ENCODE measurements at places on chromosomes 3 and 15.

- DNase-seq = no peak
- H3K36me3 ChIP-seq = no peaks in the 10 kb centered on the region
- no peaks in the 10 kb centered on the region for H3K27me3 ChIP-seq
- H3K4me1 ChIP-seq = peaks cover 10% of the 10 kb centered on the region
Measured at GRCh38 chr3:57956833-57957174, 51.4 kb upstream of the FLNB start.

DNA sequence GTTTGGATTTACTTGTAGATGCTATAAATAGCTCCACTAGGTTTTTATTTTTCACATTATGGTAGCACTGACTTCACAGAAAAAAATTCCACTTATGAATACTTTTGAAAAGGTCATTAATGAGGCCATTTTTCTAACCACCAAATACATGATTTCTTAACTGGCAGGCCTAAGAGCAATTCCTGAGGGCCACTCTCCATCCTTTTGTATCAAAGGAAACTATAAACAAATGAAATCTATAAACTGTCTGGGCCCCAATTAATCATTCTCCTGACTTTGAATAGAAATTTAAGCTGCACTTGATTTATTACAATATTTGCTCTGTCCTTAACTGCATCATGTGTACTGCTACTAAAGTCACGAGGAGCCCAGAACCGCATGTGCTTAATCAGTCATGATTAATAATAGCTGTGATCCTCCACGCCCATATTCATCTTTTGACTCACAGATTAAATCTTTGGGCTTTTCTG, 25.1 kb upstream of the MTMR10 start:
- DNase-seq = no peak
- H3K36me3 ChIP-seq = peaks cover 13% of the 10 kb centered on the region
- no peak overlapping the region for H3K4me3 ChIP-seq
- H3K27ac ChIP-seq = no peak overlapping the region
- H3K27me3 ChIP-seq = peaks cover 3% of the 10 kb centered on the region

DNA sequence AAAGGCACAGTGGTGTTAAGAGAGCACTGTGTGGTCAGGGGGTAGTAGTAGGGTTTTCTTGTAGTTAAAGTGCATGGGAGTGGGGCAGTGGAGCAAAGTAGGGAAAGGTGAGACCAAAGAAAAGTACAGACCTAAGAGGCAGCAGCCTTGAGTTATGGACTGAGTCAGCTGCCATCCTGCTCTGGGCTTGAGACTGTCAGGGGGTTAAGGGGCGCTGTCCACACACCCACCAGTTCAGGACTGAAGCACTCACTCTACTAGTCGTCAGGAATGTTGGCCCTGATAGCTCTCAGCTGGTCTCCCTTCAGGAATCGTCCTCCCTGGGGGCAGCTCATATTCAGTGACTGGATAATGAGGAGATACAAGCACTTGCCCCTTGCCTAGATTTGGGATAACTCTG, 7.9 kb downstream of the CCR4 start:
- H3K4me1 ChIP-seq = peaks cover 58% of the 10 kb centered on the region
- H3K4me3 ChIP-seq = no peak overlapping the region
- peaks cover 24% of the 10 kb centered on the region for H3K36me3 ChIP-seq
- H3K27ac ChIP-seq = peak overlapping the region; percentile 21
- DNase-seq = no peak

GRCh38 chr3:138078096-138078495, 37.3 kb downstream of the DZIP1L start:
- H3K4me1 ChIP-seq = peaks cover 32% of the 10 kb centered on the region
- H3K27ac ChIP-seq = no peak overlapping the region
- peaks cover 17% of the 10 kb centered on the region for H3K27me3 ChIP-seq
- no peak overlapping the region for H3K4me3 ChIP-seq
- no peaks in the 10 kb centered on the region for H3K36me3 ChIP-seq
- no peak for DNase-seq

DNA sequence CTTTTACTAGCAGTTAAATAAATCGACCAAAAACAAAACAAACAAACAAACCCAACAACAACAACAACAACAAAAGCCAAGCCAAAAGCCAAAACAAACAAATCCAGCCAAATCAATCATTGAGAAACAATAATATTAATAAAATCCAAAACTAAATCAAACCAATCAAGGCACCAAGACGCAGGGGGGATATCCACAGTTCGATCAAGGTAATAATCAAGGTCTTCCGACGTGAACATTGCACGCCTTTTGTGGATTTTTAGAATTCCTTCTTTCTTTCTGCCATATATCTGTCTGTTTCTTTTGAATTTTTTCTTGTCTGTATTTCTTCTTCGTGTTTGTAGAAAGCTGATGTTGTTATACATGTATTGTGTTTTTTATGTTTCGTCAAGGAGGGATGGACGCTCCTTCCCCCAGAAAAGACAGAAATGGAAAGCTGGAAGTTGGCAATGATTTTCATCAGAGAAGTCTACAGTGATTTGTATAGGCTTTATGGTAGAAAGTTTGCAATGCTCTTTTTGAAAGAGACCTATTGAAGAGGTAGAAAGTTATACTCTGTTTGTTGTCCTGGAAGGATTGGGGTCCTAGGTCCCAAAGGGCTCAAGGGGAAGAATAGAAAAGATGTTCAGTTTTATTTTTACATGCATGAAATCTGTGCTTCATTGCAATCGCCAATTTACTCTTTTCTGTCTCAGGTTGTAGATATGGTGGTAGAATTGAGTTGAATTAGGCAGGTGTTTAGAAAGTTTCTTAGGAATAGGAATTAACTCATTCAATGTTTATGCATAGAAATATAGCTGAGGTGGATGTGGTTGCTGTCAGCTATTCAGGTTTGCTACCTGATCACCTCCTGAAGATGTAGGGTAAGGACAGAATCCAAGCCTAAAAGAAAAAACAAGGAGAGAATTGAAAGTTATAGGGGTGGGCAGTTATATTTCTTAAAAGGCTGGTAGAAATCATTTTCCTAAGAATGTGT, 1.2 kb downstream of the ARPP21 start:
- H3K4me3 ChIP-seq = no peak overlapping the region
- H3K27me3 ChIP-seq = peaks cover 48% of the 10 kb centered on the region
- no peak for DNase-seq
- H3K4me1 ChIP-seq = peaks cover 12% of the 10 kb centered on the region

All from activated CD4-positive, alpha-beta T cell treated with anti-CD3 and anti-CD28 coated beads, Interleukin-2, amount 10 ng/mL, durations not matched to agents 7 days and 5 days (primary cell).